GM20000 (cell line): ENCODE measurements at places on chromosomes 11 and 22.

- no peak for DNase-seq
These were observed 344.5 kb upstream of the PLET1 start for GRCh38 chr11:112605093-112605666.

- DNase-seq = no peak
These were observed 10.4 kb downstream of the PACSIN2 start for GRCh38 chr22:43004362-43005035.

DNA sequence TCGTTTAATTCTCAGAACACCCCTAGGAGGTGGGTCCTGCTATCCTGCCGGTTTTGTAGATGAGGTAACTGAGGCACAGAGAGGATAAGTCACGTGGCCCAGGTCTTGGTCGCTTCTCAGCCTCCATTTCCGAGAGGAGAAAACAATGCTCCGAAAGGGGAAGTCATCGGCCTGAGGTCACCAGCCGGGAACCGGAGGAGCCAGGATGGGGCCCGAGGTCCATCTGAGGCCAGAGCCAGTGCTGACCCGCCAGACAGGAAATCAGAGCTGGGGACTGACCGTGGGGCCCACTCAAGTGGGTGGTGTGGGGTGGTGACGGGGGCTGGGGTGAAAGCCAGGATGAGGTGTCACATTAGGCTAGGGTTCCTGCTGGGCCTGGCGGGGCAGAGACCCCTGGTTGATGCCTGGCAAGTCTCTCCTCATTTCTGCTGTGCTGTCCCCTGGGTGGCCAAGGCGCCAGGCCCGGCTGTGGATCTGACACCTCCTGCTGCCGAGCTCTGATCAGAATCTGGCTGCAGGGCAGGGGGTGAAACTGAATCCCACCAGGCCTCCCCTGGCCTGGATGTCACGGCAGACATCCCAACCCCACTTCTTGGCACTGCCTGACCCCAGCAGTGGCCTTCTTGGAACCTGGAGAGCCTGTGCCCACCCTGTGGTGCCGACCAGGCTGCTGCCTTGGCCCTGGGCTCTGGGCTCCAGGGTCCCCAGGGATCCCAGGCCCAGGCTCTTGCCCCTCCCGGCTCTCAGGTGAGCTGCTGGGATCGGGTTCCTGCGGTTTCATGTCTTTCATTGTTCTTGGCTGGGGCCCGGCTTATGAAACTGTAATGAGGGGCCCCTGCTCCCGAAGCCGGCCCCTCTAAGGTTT lies 12.0 kb downstream of the TRIOBP start:
- no peak for DNase-seq

GRCh38 chr22:44648085-44648820 lies 53.8 kb upstream of the PRR5 start:
- no peak for DNase-seq

DNA sequence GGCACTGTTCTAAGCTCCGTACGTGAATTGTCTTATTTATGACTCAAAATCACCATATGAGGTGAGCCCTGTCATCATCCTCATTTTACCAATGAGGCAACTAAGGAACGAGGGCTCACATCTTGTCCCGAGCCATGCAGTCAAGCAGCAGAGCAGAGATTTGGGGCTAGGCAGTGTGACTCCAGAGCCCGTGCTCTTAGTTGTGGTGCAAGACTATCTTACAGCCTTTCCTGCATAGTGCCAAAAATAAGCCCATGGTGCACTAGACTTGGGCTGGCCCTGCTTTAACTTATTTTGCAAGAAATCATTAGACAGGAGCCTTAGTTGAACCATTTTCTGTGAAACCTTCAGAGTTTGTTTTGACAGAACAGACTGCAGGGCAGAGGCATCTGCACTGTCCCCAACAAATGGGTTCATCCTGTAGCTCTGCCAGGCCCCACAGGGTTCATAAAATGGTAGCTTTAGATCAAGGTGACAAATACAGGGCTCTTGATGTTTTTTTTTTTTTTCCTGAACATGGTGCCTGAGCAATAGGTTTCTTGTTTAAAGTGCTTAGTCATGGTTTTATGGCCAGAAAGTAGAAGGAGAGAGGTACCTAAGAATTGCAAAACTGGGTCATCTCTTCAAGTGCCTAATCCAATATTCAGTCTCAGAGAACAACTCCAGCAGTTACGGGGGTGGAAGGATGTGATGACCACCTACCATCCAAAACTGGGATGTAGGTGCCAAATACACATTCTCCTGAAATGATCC lies 56.6 kb downstream of the BMAL1 start:
- DNase-seq = no peak

DNA sequence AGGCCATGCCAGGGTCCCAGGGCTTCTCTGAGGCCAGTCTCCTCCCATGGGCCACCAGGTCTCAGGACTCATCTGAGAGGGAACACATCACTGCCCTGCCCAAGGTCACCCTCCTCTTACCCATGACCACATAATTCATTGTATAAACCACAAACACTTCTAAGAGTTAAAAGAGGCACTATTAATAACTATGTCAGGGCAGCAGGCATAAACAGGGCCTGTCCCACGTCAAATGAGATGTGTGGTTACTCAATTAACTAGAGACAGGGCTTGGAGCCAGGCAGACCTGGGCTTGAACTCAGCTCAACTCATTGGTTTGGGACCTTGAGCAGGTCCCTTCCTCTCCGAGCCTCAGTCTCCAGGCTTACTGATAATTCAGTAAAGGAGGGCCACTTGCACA lies 33.1 kb downstream of the ARAP1 start:
- no peak for DNase-seq

GRCh38 chr22:48737461-48738203 lies 1090.0 kb downstream of the BRD1 start:
- no peak for DNase-seq
